ENCODE measurements at places on chromosomes 6 and 20.

DNA sequence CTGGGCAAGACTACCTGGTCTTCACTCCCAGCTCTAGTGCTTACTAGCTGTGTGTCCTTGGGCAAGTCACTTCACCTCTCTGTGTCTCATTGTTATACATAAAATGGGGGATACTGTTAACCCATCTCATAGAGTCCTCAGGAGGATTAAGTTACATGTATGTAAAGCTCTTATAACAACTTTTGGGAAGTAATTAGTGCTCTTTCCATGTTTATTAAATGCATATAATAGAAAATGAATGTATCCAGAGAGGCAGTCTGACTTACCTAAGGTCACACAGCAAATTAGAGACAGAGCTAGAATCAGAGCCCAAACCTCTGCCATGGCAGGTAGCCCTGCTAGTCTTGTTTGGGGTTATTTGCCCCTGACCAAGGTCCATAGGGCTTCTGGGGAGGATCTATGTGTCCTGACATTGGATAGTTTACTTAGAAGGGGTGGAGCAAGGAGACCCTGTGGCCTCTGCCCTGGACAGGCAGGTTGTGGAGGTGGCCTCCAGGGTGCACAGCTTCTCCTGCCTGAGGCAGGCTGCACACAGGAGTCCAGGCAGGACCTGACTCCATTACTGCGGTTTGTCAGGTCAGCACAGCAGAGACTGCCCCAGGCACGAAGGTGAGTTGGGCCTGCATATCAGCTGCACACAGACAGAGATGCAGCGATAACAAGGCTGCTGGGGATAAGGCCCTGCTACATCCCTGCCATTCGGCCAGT is 8.4 kb upstream of the MAPK13 start:
- no peak for DNase-seq

- DNase-seq: no peak
Measured at GRCh38 chr6:79506251-79506650, 31.0 kb downstream of the LCA5 start.

DNA sequence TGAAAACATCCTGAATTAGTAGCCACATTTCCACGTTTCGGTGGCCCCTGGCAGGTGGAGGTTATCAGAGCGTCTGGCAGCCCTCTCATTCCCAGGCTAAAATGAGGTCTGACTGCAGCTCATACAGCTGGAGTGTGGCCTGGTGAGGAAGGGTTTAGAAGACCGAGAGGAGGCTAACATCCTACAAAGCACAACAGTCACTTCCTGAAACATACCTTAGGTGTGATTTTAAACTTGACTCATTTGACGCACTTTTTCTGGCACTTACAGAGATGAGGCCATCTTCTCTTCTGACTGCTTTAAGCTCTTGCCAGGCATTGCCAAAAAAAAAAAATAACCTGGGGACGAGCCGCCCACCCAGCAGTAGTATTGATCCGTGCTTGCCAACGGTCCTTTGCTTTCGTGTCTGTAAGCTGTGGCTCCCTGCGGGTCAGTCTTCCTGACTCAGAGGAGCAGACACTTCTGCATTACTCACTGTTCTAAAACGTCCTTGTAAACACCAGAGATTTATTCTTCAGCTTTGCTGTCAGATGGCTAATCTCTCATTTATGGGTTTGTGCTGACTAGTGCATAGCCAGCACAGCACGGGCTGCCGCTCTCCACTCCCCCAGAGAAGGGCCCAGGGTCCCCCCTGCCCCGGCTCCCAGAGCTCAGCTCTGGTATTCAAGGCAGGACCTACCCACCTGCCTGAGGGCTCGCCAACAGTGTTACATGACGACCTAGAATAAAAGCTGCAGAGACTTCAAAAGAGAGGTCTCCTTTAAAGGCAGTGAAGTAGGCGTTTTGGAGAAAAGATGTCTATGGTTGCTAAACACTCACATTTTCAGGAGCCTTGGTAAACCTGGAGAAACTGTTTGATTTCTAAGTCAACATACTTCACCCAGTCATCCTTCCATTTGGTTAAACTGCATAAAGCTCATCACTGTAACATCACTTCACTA is 78.5 kb upstream of the FRMD1 start:
- no peak for DNase-seq

DNA sequence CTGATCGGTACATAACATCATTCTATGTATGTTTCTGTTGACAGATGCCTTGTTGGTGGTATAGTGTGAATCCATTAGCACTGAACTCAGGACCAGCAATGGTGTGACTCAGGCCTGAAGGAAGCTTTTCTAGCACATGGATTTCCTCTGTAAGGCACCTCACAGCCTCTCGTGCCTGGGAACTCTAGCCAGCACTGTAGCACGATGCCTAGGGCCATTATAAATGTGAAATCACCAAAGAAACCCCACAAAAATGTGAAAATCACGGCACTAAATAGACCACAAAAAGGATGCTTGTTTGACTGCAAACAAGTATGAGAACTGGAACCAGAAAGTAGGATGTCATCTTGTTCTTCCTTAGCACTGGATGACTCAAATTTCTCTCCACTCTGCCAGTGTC is 63.7 kb upstream of the NKX2-2 start:
- no peak for DNase-seq

DNA sequence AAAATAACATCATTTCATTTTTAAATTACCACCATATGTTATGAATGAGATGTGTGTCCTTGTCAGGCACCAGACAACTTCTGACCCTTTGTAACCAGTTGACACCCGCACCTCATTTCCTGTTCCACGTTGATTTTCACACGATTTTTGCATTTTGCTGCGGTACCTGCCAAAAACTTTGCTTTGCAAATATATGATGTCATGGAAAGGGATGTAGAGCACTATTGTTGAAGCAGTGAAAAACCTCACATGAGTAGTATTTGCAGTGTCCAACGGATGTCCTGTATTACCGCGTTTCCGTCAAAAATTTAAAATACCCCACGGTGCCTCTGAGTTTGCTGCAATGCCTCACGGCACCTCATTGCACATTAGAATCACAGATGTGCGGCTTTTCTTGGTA is 115.6 kb downstream of the MTHFD1L start:
- no peak for DNase-seq

DNA sequence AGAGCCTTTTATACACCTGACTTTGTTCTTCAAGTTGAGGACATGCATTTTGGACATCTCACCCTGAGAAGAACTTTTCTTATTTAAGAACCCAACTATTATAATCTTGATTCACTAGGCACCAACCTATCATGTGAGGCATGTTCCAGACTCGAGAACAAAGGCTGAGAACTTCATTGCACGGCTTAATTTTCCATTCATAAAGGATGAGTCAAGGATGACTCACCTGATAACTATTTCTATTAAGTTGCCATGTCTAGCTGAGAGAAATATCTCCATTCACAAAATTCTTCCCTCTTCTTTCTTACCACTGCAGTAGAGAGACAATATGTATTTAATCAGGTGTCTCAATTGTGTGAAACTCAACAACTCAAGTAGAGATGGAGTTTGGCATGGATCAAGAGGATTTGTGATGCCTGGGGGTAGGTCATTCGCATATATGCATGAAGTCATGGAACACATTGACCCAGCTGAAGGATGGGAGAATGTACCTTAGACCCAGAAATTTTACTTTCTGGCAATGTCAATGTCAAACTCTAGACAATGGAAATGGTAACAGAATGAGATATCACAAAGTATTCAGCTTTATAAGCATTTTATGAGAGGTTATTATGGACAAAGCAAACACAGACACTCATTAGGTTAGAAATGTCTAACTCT is 208.7 kb upstream of the PRND start:
- no peak for DNase-seq

DNA sequence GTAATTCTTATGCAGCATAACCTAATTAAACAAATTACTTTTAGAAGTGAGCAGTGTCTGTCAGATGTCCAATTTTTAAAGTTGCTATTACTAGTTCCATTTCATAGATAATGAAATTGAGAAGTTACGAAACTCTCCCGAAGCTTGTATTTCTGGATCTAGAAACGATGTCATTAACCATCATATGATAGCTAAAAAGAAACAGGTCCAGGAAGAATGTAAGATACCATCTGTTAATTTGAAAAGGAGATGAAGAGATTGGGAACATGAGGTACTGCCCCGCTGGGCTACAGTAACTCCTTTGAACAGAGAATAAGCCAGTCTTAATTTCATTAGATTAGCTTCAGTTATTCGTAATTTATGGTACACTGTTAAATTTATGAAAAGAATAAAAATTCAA is 47.5 kb upstream of the TMX4 start:
- no peak for DNase-seq

GRCh38 chr6:125554456-125554855 is 195.0 kb upstream of the HEY2 start:
- DNase-seq: no peak

DNA sequence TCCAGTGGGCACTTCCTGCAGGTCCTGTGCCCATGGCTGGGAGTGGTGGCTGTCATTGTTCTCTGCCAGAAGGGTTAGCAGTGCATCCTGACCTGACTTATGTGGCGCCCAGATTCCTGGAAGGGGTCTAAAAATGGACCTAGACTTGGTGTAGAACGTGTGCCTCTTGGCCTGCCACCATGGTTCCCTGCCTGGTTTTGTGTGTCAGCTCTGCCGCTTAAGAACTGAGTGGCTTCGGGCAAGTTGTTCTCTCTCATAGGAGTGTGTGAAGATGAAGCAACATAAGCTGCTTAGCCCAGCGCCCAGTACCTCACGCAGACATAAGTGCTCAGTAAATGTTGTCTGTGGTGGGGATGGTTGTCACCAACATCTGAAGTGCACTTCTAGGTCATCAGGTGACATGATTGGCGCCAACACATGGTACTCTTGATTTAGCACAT is 52.1 kb downstream of the PTPN1 start:
- DNase-seq: no peak

DNA sequence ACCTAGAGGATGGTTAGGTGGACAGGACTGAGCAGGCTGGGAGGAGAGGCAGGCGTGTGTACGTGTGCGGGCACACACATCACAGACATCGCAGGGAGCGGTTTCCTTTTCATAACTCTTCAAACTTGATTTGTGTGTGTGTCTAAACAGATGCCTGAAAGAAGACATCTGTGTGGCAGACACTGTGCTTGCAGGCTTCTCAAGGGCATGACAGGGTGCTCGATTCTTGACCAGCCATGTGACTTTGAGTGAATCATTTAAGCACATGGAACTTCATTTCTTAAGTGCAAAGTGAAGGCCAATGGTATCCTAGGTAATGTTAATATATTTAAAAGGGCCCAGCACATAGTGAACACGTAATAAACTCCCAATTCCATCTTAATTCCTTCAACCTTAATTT is 186.5 kb downstream of the SCP2D1 start:
- DNase-seq: no peak

- DNase-seq: no peak
Measured at GRCh38 chr6:15475872-15476271, 187.0 kb downstream of the DTNBP1 start.

- DNase-seq: no peak
Measured at GRCh38 chr20:3797592-3798372, 1.7 kb downstream of the CDC25B start.

DNA sequence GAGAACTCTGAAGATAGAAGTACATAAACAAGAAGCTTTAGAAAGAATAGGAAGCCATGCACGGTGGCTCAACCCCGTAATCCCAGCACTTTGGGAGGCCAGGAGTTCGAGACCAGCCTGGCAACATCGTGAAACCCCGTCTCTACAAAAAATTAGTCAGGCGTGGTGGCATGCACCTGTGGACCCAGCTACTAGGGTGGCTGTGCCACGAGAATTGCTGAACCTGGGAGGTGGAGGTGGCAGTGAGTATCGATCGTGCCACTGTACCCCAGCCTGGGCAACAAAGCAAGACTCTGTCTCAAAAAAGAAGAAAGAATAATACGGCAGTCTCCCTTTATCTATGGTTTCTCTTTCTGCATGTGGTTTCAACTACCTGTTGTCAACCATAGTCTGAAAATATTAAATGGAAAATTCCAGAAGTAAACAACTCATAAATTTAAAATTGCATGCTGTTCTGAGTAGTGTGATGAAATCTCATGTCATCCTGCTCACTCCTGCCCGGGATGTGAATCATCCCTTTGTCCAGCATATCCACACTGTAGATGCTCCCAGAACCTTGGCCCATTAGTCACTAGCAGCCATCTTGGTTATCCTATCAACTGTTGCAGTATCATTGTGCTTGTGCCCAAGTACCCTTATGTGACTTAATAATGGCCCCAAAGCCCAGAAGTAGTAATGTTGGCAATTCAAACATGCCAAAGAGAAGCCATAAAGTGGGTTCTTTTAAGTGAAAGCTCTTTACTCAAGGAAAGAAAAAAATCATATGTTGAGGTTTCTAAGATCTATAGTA is 22.1 kb downstream of the DEK start:
- no peak for DNase-seq

DNA sequence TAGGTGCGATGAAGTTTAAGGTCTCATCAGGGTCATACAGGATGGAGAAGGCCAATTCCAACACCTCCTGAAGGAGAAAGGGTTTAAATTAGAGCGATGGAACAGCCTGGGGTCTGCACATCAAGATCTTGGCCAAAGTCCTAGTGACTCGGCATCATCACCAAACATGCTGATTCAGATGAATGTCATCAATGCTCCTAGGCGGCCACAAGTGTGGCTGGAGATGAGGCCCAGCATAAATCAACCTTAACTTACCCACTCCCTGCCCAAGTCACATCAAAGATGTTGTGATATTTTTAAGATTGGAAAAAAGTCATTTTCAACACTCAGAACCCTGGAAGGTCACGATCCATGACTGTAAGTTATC is 37.5 kb downstream of the ELMO2 start:
- no peak for DNase-seq

- DNase-seq: no peak
Measured at GRCh38 chr6:155141512-155141911, 122.3 kb upstream of the CLDN20 start.

- DNase-seq: no peak
Measured at GRCh38 chr6:114334237-114334636, 8.6 kb downstream of the HS3ST5 start.

DNA sequence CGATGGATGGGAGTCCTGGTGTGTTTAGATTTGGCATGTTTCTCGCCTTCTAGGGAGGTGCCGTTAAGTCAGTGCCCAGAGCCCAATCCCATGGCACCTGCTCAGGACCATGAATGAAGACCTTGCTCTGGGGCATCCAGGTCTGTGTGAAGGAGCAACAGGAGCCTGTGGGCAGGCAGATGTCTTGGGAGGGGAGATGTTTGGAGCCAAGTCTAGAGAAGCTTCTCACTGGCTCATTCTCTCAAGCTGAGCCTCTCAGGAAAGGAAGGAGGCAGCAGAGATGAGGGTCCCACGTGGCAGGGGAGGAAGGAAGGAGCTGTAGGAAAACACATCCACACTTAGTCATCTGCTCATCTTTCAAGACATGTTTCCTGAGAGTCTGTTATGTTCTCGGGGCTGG is 9.5 kb upstream of the SIRPB1 start:
- DNase-seq: no peak
